ENCODE measurements at places on chromosomes 2 and 18. TPM values are rescaled to one million over a fixed set of nuclear protein-coding genes. Genes with fewer than 3 reads are reported as not detected.
A peak's percentile ranks its signal among the peaks of the same experiment; 100 is the strongest.

Gene LRRTM1
- polyA plus RNA-seq = 0.13 TPM

Gene TANC1
- polyA plus RNA-seq = 30.1 TPM

Gene NEU2
- polyA plus RNA-seq = not detected

Gene NCKAP1
- polyA plus RNA-seq = 122 TPM

Gene MOCOS
- polyA plus RNA-seq = 0.38 TPM

DNA sequence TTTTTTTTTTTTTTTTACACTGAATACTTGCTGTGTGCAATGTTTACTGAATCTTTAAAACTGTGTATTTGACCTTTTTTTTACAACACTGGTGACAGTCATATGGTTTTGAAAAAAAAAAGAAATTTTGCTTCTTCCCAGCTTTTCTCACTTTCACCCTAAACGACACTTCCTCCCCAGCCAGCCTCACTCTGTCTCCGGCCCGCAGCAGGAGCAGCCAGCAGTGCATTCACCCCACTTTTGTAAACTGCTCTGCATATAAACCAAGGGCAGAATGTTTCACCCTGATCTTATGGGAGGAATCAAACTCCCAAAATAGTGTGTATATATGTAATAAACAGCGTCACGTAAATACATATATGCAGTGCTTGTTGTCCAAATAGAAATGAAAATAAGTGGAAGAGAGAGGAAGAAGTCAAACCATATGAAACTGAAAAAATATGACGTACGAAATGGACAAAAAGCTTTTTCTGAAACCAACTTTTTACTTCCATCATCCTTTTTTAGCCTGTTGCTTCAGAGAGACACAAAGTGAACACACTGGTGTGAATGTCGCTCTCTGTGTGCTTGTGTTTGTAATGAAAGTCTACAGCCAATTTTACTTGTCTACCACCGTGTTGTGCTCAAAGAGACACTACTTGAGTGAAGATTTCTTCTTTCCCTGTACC lies 54.2 kb downstream of the ZCCHC2 start:
- no peak for DNase-seq

DNA sequence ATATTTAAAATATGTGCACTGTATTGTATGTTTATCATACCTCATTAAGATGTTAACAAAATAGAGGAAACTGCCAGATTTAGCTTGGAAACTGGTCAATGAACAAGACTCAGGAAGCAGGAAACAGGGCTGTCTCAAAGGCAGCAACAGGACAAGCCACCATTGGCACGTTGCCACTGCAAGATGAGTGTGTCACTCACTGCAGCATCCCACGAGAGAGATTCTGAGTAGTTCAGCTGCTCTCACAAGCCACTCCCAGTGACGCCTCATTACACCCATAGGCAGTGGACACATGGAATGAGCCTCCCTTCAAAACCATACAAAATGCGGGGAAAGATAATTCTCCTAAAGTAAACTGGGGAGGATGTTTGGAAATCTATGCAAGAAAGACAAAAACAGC lies 181.9 kb upstream of the DLGAP1 start:
- DNase-seq = peak; percentile 45

- DNase-seq = no peak
These were observed 25.4 kb downstream of the SESTD1 start for GRCh38 chr2:179239195-179239594.

DNA sequence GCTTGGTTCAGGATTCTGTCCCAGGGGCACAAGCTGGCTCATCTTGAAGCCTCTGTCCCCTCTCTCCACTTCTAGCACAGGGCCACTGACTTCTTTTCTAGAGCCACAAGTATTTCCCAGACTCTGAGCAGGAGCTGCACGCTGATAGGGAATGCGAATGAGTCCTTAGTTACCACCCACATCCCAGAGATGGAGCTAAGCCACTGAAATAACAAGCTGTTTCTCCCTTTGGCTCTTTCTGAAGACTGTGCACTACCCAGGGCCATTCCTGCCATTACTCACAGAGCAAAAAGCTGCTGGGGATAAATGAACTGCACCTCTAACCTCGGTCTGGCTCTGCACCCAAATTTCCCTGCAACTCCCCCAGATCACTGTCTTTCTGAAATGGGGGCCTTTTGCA lies 70.6 kb downstream of the TSN start:
- peak; percentile 7 for DNase-seq

- no peak for DNase-seq
These were observed 285.1 kb downstream of the TNS1 start for GRCh38 chr2:217717646-217718045.

- peak; percentile 48 for DNase-seq
These were observed 467.0 kb upstream of the RAB12 start for GRCh38 chr18:8142131-8142711.

GRCh38 chr2:140589696-140590095 lies 1541.1 kb downstream of the LRP1B start:
- no peak for DNase-seq

DNA sequence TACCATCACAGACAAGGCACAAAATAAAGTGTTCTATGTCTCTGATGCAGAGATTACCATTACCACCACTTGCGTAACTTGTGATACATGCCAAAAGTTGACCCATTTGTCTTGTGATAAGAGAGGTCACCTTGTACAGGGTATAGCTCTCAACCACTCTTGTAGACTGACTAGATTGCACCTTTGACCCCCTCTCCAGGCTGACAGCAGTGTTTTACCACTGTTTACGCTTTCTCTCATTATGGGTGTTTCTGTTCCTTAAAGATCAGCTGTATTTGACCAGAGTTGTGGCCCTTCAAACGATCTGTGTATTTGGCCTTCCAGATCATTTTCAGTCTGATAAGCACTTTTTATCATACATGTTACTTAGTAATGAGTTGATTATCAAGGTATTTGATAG lies 215.7 kb upstream of the HNMT start:
- DNase-seq = no peak
